Stimulated activated CD4-positive, alpha-beta T cell treated with anti-CD3 and anti-CD28 coated beads, Interleukin-2, amount 100 ng/mL, for 24 hours (primary cell): ENCODE measurements at places on chromosomes 2 and 18.

DNA sequence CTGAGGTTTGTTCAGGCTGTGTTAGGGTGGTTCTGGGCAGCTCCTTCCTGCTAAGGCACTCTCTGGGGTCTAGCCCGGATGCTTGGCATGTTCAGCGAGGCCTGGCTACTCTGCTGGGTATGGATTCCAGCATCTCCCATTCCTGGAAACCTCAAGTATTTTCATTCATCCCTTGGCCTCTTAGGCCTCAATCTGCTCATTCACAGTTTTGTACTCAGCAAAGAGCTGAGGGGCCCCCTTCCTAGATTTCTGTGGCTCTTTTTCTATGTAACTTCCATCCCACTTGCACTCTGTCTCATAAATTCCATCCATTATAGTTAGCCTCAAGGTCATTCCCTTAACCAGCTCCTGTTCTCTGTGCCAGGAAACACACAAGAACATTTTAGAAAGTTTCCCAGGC is 798.8 kb upstream of the HS6ST1 start:
- no peak for DNase-seq

- DNase-seq: no peak
These were observed 142.0 kb downstream of the RTP5 start for GRCh38 chr2:242011516-242011915.

DNA sequence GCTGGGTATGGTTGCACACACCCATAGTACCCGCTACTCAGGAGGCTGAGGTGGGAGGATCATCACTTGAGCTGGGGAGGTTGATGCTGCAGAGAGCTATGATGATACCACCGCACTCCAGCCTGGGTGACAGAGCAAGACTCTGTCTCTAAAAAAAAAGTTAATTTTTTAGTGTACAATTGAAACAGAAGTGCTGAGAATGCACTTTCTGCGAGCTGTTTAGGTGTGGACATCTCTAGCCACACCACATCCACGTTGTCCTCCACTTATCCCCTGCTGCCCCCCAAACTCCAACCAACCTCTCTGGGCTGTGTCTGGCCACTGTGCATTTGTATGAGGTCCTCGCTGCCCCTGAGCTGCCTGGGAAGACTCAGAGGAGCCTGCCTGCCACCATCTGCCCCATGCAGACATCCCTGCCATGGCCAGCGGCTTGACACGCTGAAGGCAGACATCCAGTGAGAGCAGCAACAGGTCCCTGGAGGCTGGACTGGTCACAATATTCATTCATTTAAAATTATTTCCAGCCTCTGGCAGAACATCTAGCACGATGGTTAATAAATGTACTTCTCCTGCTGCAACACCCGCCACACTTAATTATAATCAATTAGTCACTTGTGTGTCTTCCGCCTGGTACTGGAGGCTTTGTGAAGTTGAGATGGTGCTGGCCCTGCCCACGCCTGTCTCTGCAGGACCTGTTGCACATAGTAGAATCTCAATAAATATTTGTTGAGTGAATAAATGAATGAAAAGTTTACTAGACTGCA is 3.7 kb upstream of the AFF3 start:
- no peak for DNase-seq

DNA sequence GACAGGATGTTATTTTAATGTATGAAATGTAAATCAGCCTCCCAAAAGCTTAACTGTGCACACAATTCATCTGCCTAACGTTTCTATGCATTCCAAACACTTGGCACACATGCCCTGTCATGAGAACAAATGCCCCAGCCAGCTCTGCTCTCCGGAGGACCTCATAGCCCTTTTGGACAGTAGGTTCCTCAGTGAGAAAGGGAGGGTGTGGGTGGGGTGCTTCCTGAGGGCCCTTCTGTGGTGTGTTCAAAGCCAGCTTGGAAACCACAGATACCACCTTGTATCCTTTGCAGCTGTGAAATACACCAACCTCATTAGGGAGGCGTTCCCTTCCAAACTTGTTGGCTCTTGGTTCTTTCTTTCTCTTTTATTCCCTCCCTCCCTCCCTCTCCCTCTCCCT is 102.2 kb upstream of the ASB18 start:
- peak; percentile 17 for DNase-seq

DNA sequence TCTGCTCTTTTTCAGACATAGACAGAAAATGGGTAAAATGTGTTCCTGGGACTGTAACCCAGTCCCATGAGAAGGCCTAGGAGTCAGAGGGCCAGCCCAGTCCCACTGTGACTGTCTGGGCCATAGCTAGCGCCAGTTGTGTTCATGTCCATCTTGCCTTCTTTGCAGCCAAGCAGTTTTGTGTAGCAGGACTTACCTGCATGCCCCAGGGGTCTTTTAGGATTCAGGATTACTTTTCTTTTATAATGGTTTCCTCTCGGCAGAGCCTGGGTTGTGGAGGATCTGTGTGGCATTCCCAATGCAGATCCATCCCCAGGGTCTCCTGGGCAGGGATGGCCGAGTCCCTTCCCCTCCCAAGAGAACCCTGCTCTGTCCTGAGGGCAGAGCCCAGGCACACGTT is 90.8 kb downstream of the FHOD3 start:
- no peak for DNase-seq

- DNase-seq: no peak
These were observed 18.4 kb upstream of the VIT start for GRCh38 chr2:36677996-36678605.

GRCh38 chr18:55953326-55953725 is 365.3 kb upstream of the TCF4 start:
- DNase-seq: no peak

DNA sequence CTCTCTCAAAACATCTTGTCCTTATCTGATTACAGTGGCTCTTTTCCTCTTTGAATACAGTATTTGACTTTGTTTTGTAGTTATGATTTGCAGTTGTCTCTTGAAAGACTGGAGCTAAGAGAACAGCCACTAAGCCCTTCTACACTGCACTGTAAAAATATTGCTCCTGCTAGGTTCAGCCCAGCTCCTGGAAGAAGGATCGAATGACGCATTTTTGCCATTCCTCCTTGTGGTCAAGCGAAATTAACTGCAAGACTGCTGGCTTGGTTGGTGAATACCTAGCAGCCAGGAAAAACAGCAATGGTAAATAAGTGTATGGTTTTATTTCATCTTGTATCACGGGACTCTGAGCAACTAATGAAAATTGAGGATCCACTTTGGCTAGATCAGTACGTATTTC is 407.8 kb upstream of the CDH2 start:
- DNase-seq: no peak
